ENCODE measurements at places on chromosomes 16 and 17.

DNA sequence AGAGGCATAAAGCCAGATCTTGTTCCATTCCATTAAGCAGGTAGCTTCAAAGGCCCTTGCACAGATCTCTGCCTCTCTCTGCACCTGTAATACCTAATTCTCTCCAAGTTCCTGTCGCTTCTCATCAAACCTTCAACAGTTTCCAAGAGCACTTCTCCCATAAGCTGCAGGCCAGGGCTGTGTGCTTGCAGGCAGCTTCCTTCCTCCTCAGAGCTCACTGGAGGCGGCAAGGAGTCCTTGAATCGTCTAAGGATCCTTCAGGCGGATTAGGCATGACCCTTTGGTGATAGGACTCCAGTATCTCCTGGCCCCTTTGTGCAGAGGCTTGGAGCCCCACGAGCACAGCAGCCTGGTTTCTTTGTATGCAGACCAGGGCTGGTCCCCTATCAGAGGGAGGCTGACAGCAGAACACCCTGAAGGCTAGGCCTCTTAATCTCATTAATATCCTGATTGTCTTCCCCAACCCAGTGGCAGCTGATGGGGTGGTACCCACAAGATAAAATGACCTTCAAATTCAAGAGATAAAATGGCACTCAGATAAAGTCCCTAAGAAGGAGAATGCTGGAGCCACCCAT lies 19.8 kb downstream of the HNF1B start:
- DNase-seq = no peak

- DNase-seq = no peak
These were observed 29.9 kb upstream of the CLEC18B start for GRCh38 chr16:74450967-74451760.

GRCh38 chr17:72710202-72710601 lies 382.3 kb downstream of the SLC39A11 start:
- DNase-seq = no peak

DNA sequence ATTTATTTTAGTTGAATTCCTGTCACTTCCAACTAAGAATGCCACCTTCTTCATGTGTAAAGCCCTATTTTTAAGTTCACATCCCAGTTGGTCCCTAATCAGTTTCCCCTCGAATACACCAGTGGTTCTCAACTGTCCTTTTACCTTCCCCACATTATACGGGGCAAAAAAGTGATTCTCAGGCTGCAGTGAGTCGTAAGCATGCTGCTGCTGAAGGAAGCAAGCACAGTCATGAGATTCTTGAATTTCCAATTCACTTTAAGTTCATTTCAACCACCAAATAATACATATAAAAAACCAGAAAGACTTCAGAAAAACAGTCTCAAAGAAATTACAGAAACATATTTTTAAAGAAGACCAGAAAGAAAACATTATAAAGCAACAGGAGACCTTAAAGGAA lies 47.9 kb downstream of the UBE2G1 start:
- no peak for DNase-seq

DNA sequence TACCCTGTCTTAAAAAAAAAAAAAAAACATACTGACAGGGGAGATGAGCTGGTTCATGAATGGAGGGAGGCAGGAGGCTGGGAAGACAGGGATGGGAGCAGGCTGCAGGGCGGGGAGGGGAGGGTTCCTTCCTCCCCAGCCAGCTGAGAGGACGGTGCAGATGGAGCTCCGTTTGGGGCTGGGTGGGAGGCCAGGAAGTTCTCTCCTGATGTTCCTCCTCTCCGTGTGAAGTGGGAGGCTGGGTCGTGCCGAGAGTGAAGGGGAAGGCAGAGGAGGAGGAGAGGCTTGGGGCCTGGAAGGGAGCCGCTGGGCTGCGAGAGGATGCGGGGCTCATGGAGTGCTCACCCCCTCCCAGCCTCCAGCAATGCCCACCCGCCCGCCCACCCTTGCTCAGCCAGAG lies 21.3 kb downstream of the SBK1 start:
- no peak for DNase-seq

DNA sequence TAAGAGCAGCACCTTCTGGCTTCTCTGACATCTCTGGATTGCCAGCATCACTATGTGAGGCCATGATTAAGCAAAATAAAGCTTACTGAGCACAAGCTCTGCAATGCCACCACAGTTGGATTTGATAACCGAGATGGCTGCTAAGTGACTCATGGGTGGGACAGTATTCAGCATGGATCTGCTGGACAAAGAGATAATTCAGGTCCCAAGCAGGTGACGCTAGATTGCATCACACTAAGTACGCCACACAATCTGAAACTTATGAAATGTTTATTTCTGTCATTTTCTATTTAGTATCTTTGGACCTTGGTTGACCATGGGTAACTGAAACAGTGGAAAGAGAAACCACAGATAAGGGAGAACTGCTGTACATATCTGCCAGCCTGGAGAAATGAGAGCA lies 27.4 kb downstream of the CDRT15 start:
- no peak for DNase-seq

GRCh38 chr17:34532281-34533065 lies 46.9 kb upstream of the TMEM132E start:
- no peak for DNase-seq

GRCh38 chr17:427891-428290 lies 75.3 kb upstream of the RPH3AL start:
- DNase-seq = no peak

DNA sequence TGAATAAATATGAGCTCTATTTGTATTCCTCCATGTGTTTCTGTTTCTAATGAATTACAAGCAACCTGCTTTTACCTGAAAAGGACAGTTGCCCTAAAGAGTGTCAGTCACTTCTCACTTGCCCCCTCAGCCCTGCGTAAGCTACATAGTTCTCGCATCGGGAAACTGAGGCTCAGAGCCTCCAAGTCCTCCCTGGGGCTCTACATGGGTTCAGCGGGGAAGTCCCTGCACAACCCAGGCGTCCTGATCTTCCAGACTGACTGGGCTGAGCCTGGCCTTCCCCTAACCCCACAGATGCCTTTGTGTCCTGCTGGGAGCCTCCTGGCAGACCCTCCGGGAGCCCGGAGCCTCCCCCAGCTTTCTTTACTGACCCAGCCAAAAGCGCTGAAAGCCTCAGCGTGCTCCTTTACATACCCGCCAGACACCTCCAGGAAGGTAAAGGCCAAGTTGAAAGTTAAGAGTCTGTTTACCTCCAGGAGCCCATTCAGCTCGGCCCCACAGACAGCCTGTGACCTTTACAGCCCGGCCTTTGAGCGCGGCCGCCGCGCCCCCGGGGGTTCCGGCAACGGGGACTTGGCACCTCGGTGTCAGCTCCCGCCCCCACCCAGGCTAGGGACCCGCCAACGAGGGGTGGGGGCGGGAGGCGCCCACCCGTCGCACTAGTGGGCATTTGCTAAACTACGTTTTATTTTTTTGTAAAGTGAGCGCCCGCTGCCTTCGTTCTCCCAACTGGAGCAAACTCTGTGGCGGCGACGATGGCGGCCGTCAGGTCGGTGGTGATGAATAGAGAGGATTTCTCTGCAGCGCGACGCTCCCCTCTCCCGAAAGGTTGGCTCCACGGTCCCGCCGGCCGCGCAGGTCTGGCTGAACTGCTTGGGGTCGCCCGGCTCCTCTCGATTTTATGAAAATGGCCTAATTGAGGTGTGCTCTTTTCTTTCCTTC lies 4.4 kb upstream of the HOXB13 start:
- DNase-seq = no peak

- no peak for DNase-seq
These were observed 30.5 kb downstream of the TMEM98 start for GRCh38 chr17:32958418-32958817.

DNA sequence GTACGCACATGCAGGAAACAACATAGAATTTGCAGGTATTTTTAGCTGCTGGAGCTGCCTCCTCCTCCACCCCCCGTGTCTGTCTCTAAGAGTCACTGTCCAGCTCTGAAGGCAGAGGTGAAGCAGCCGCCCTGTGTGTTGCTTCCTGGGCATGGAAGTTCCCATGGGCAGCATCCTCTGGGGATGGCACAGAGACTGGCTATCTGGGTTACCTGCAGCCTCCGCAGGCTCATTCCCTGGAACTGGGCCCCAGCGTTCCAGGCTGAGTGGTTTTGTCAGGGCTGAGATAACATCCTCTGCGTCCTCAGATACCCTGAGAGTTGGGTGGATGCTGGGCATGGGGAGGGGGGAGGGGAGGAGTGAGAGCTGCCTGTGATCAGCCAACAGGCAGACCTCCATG lies 41.5 kb upstream of the MRTFB start:
- no peak for DNase-seq

- no peak for DNase-seq
These were observed 147.5 kb upstream of the GSE1 start for GRCh38 chr16:85465328-85466303.

- no peak for DNase-seq
These were observed 4.8 kb upstream of the CD300A start for GRCh38 chr17:74461611-74462010.

- no peak for DNase-seq
These were observed 48.8 kb downstream of the RPA1 start for GRCh38 chr17:1878419-1879121.

DNA sequence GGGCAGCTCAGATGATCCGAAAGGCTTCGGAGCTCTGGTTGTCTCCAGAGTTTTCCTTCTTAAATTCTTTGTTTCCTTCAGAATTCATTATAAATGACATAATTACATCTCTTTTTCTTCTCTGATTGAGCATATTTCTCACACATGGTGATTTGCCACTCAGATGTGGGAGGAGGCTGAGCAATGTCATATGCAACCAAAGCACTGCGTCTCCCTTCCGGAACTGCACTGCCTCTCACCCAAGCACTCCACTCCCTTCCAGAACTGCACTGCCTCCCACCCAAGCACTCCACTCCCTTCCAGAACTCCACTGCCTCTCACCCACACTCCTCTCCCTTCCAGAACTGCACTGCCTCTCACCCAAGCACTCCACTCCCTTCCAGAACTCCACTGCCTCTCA lies 131.5 kb downstream of the SALL1 start:
- no peak for DNase-seq

DNA sequence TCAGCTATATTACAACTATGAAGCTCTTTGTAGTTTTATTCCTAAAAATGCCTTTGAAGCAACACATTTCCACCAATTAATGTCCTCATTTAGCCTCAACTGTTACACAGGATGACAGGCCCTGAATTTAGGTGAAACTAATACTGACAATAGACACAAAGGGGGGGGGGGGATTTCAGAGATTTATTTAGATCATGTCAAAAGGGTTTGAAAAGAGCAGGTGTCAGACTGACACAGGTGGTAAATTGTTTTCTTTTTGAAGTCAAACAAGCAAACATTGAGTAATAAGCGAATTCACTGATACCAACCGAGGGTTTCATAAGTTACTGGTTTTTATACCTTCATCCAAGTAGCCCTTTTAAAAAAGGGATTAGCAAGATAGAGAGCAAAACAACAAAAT lies 40.8 kb downstream of the KANSL1 start:
- DNase-seq = no peak

DNA sequence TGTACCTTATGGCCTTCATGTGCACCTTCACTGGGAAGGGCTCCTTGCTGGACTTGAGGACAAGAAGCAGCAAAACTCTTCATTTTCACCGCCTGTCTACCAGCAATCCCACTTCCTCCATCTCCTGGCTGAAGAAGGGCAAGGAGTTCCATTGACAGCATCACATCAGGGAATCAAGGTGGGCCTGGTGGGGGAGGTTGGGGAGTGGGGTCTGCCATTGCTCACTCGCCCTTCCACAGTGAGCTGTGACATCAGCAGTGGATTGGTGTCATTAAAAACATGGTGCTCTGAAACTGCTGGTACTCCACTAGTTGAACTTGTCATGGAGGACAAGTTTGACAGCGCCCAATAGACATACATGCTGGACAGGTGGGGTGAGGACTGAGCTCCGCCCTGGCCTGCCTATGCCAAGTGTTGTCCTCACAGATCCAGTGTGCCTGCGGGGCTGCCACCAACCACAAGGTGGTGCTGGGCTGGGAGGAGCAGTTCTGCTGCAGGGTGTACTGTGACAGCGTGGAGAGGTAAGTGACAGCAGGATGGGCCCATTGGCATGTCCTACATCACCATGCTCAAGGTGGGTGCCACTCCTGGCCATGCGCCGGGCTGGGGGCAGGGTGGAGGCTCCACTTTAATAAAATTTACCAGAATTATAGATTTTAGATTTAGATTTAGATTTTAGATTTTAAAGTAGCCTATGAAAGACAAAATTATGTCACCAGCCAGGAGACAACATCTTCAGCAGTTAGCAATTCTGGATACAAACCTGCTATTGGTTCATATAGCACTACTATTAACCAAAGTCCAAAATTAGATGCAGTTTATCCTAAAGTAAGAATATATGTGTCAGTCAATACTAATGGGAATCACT lies 1729.1 kb downstream of the TP53TG3F start:
- DNase-seq = no peak

GRCh38 chr16:75472908-75473877 lies 8.7 kb upstream of the TMEM170A start:
- no peak for DNase-seq

DNA sequence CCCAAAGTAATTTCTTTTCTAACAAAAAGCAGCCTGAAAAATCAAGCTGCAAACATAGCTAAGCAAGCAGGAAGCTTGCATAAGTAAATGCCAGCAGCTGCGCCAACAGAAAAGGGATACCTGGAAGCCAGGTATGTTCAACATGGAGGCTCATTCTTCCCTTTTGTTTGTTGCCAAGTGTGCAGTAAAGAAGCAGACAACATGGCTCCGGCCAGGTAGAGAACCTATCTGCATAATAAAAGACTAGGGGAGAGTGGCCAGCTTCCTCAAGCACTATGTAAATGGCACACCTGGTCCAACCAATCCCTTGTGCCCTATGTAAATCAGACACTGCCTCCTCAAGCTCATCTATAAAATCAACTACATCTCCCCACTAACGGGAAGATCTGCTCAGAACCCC lies 1407.0 kb downstream of the CDH11 start:
- no peak for DNase-seq

DNA sequence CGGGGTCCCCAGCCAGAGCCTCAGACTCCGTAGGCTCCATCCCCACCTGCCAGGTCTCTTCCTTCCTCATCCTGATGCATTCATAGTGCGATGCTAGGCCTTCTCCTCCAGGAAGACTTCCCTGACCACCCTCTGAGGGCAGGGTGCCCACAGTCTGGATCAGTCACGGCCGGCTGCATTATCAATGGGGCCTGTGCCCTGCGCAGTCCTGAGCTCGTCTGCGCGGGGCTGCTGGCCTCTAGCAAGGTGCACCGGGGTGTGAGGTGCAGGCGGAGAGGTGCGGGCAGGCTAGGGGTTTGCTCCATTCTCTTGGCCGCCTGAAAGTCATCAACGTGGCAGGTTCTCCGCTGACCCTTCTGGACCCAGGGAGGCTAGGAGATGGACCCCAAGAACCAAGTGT lies 56.9 kb upstream of the ACSF3 start:
- DNase-seq = no peak

- no peak for DNase-seq
These were observed 5.4 kb upstream of the WFIKKN1 start for GRCh38 chr16:625117-625976.

GRCh38 chr16:71205482-71206131 lies 24.9 kb downstream of the HYDIN start:
- DNase-seq = no peak

- DNase-seq = no peak
These were observed 7.4 kb upstream of the CIAO3 start for GRCh38 chr16:747978-748746.

GRCh38 chr17:51298508-51299371 lies 38.4 kb downstream of the UTP18 start:
- DNase-seq = peak; percentile 53

- DNase-seq = no peak
These were observed 24.0 kb downstream of the MMP15 start for GRCh38 chr16:58049232-58050185.

- no peak for DNase-seq
These were observed 367.4 kb upstream of the TNRC6C start for GRCh38 chr17:77590951-77591735.

Measured in HTR-8/SVneo (cell line).